ENCODE measurements at places on chromosomes 3 and 15. TPM values are rescaled to one million over a fixed set of nuclear protein-coding genes. Genes with fewer than 3 reads are reported as not detected.
A peak's percentile ranks its signal among the peaks of the same experiment; 100 is the strongest.

GRCh38 chr3:45516829-45517228 is 77.7 kb upstream of the LIMD1 start:
- DNase-seq = no peak

DNA sequence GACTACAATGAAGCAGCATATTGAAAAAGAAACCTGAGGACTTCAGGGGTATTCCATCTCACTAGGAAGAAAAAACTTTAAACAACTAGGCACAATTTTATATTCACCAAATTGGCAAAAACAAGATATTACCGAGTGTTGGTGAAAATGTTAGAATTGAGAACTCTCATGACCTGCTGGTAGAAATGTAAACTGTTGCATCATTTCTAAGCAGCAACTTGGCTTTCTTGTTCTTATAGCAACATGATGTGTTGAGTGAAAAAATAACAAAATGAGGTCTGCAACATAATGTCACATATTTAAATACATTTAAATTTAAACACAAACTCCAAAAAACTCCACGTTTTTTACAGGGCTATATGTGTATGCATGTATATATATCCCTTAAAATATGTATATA is 59.0 kb upstream of the SPPL2A start:
- no peak for DNase-seq

DNA sequence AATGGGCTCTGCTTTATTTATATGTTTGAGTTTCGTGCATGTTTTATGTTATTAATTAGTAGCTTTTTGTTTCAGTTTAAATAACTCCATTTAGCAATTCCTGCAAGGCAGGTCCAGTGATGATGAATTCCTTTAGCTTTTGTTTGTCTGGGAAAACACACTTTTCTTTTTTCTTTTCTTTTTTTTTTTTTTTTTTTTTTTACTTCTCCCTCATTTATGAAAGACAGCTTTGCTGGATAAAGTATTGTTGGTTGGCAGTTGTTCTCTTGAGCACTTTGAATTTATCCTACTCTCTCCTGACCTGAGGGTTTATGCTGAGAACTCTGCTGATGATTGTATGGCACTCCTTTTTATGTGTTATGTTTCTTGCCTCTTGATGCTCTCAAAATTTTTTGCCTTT is 35.7 kb downstream of the TMEM39A start:
- no peak for DNase-seq

- DNase-seq = peak; percentile 6
Measured at GRCh38 chr15:59657635-59658125, 365 bp upstream of the GTF2A2 start.

DNA sequence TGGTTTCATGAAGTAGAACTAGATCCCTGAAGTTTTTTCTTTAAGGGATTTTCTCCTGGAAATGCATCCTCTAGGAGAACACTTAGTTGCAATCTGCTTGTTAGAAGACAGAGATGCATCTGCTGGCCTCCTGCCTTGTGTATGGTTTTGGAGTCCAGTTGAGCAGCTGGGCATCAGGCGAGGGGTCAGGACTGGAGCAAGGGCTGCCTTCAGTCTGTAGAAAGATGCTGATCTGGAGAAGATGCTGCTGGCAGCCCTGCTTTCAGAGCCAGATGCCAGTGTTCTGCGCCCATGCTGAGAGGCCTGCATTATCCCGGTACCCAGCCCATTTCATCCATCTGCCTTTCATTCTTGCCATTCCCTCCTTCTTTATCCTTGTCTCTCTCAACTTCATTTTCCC is 77.4 kb downstream of the CHCHD6 start:
- DNase-seq = no peak

GRCh38 chr3:30605005-30605404 is 1.4 kb upstream of the TGFBR2 start:
- DNase-seq = no peak

- no peak for DNase-seq
Measured at GRCh38 chr15:49831206-49831965, 210.5 kb downstream of the DTWD1 start.

DNA sequence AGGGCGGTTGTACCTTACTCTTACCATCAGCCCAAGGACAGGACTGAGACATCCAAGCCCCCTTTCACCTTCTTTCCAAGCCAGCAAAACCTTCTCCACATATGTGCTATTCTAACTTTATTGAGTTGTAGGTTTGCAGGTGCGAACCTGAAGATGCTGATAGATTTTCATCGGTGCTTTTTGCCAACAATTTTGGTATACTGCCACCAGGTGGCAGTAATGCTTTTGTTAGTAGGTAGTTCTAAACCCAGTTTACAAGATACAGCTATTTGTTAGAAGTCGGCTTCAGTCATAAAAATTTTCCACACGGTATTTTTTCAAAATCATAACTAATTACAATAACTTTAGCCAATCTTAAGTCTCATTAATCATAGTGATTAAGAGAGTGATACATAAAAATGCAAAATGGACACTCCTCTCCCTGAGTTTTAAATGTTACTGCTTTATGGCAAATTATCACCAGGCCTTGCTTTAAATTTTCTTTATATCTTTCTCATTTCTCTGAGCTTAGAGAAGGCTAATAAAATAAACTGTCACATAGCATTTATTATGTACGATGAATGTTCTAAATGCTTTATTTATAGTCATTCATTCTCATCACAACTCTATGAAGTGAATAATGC is 636 bp downstream of the TBC1D21 start:
- peak; percentile 14 for DNase-seq

DNA sequence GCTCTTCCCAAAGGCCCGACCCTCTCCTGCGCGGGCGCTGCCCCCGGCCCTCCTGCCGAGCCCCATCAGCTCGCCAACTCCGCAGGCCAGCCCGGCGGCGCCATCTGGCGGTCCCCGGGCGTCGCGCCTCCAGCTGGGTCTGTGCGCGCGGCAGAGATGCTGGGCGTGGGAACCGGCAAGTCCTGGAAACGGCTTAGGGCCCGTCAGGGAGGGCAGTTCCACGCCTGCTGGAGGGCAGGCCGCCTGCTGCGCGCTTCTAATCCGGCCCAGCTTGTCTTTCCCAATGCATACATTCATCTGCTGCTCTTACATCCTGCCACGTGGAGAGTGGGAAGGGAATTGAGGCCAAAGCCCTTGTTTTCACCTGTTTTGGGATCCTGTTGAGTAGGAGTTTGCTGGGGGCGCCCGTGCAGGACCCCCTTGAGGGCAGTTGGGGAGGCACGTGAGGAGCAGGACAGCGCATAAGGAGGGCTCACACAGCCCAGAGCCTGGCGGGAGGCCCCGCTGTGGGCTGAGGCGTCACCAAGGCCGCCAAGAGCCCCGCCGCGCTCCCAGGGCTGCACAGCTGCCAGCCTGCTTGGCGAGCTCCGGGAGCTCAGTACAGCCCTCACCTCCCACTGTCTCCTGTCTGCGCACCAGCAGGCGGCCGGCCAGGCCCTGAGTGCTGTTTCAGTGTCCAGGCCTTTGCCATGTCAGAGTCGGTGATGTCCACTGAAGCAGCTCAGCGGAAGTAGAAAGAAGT is 165.6 kb downstream of the NSMCE3 start:
- DNase-seq = peak; percentile 76

DNA sequence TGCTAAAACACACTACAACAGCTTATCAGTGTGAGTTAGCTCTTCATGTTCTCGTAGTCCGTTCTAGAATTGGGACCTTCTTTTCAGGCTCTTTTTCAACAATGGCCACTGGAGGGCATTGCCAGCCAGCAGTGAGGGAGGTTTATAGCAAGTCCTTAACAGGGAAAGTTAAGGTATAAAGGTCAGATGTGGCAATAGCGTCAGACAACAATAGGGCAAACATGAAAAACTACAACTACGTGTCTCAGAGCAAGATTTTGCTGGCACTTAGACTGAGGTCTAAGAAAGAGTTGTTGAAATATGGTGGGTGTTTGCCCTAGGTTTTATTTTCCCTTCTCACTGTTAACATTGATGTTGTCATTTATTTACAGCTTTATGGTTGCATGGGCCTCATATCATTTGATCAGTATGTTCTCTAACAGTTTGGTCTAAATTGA is 161.4 kb downstream of the GMNC start:
- DNase-seq = peak; percentile 6

DNA sequence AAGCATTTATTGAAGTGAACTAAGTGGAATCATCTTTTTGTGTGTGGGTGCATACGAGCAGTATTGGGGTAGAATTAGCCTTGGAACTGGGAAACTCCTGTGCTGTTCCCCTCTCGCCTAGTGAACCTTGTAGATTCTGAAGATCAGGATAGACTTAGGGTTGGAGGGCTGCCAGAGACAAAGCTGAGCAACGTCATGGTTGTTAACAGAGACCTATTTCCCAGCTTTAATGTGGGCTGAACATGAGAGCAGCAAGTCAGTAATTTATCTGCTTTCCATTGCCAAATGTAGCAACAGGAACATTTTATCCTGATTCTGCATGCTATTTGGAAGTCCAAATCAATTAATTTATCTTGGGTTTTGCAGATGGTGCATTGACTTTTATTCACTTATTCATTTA is 246.6 kb downstream of the IL20RB start:
- DNase-seq = no peak

DNA sequence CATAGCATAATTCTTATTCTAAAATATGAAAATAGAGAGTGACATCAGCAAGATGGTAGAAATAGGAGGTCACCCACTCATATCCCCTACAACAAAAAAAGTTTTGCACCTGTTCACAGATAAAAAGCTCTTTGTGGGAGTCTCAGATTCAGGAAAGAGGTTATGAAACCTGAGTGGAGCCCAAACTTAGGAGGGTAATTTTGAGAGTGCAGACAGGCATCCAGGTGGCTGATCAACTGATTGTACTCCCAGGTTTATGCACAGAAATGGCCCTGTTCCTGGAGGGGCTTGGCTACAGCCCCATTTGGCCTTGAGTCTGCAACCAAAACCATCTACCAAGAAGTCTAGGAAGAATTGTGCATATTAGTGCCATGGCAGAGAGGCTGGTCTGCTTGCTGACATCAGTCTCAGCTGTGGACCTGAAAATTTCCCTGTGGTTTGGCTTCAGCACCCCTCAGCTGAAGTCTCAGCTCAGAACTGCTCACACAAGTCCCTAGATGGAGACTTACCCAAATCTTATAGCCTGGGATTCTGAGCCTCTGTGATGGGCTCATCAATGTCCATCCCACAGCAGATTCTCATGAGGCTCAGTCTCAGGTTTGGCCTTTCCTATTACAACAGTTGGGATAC is 291.6 kb downstream of the IL20RB start:
- DNase-seq = no peak

- no peak for DNase-seq
Measured at GRCh38 chr3:30439451-30440053, 166.8 kb upstream of the TGFBR2 start.

- no peak for DNase-seq
Measured at GRCh38 chr3:187223799-187224198, 26.5 kb downstream of the RTP1 start.

DNA sequence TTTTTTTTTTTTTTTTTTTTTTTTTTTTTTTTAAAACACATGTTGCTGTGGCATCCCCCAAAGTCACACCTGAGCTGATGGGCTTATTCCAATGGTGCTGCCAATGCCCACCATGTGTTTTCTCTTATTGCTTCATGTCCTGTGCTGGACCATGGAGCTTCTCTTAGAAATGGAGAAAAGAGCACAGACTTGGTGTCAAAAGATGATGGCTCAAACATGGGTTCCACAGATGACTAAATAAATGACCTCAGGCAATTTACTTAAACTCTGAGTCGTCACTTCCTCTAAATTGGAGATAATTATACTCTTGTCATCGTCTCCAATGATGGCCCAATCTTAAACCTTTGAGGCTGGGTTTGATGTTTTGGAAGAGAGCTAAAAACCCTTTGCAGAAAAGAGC is 28.1 kb downstream of the CHST2 start:
- DNase-seq = no peak

GRCh38 chr3:154151969-154152368 is 30.8 kb downstream of the ARHGEF26 start:
- no peak for DNase-seq

DNA sequence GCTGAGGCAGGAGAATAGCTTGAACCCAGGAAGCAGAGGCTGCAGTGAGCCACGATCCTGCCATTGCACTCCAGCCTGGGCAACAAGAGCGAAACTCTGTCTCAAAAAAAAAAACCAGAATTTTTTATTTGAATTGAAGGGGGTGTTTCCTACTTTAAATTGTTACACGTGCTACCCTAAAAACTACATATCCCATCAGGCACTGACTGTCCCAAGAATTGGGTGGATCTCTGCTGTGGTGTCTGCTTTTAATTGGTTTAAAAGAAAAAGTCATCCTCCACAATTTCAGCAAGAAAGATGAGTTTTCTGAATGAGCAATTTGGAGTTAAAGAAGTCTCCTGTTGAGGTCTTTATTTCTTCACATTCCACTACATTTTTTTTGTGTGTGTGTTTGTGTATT is 2.1 kb downstream of the PDIA3 start:
- no peak for DNase-seq

DNA sequence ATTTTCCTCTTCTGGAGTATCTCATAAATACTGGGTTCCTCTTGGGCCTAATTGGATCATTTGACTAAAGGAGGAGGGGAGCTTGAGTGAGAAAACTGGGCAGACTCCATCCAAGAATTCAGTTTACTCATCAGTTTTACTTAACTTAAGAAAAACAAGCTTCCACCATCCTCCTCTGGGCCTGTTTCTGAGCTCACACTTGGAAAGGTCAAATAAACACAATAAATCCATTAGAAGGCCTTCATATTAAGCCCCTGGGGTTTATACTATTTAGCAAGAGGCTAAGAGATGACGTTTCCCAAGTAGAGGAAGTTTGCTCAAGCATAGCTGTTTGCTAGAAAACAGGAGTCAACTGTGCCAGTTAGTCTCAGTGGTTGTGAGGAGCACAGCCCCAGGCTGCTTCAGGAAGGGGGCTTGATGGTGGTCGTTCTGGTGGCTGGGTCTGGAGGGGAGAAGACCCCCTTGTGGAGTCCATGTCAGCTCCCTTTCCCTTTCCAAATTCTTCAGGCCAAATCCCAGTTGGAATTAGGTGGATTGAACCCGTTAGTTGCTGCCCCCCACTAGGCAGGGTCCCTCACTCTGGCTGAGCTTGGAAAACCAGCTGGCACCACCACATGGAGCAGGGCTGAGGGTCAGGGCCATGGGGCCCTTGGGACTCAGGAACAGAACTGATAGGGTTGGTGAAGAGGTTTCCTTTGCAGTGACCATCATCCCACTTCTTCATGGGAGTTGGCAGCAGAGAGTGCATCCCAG is 64.8 kb downstream of the SPSB4 start:
- DNase-seq = no peak

- DNase-seq = no peak
Measured at GRCh38 chr15:48324949-48325348, 6.3 kb upstream of the DUT start.

GRCh38 chr3:145383416-145383815 is 777.6 kb downstream of the PLOD2 start:
- DNase-seq = no peak

DNA sequence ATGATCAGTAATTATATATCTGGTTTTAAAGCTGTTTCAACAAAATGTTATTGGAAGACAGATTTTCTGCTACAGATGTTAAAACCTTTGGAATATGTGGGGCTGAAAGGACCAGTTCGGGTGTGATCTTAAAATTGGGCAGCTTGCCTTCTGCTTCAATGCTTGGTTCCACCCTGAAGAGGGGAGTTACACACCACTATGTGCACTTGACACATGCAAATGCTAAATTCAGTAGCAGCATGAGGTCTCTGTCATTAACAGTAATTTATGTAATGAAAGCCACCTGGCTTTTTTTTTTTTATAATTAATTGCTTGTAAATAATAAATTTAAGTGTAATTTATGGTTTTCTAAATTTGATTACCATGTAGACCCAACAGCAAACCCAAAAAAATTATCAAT is 24.6 kb downstream of the CDIN1 start:
- DNase-seq = no peak

CDHR4 gene
- not detected for total RNA-seq

ZNF385D gene
- total RNA-seq = not detected

HTR3E gene
- total RNA-seq = not detected

QTRT2 gene
- 43.3 TPM for total RNA-seq

ECE2 gene
- not detected for total RNA-seq

LHFPL4 gene
- not detected for total RNA-seq

GOLGA6L6 gene
- not detected for total RNA-seq

Data from activated naive CD8-positive, alpha-beta T cell treated with anti-CD3 and anti-CD28 coated beads for 36 hours (primary cell).